ENCODE measurements at places on chromosomes 7 and 10. TPM values are rescaled to one million over a fixed set of nuclear protein-coding genes. Genes with fewer than 3 reads are reported as not detected.

Gene GPC2
- 3.9 TPM for polyA plus RNA-seq

Gene CFAP43
- 5.6 TPM for polyA plus RNA-seq

Gene DNAJC1
- 25.2 TPM for polyA plus RNA-seq

DNA sequence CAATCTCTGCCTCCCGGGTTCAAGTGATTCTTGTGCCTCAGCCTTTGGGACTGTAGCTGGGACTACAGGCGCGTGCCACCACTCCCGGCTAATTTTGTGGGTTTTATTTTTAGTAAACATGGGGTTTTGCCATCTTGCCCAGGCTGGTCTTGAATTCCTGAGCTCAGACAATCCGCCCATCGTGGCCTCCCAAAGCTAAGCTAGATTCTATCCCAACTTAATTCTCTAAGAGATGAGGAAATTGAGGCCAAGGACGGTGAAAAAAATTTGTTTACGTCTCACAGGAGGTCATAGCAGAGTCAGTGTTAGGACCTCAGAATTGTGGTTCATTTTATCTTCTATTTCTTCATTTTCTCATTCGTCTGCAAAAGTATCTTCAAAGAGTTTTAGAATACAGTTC lies 6.1 kb downstream of the CCAR1 start:
- no peak overlapping the region for H3K4me3 ChIP-seq
- no peaks in the 10 kb centered on the region for H3K27me3 ChIP-seq
- H3K36me3 ChIP-seq = peaks cover 61% of the 10 kb centered on the region
- no peak for DNase-seq
- H3K4me1 ChIP-seq = peaks cover 4% of the 10 kb centered on the region
- no peak overlapping the region for H3K27ac ChIP-seq

DNA sequence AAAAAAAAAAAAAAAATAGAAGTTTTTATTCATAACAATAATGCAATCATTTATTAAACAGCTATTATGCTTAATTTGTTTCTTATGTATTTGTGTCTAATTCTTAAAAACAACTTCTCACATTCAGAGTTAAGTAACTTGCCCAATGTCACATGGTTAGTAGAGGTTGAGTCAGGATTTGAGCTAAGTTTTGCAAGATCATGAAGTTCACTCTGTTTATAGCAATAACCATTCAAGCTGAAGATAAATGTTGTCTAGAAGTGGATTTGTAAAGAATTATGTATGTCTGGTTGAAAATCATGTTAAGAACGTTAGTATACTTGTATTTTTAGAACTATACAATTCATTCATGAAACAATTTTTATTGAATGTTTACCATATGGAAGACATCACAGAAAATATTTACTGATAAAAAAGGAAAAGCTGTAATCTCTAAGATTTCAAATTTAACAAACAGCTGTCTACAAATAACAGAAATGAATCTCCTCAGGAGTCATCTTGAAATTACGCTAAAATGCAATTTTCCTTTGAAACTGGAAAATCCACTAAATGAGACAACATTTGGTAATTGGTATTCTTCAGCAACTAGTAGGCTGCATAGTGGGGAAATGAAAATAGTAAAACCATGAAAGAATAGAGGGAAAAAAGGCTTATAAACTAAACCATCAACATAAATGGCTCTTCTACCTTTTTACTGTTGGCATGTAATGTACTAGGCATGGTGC lies 70.5 kb upstream of the AHR start:
- H3K27me3 ChIP-seq = no peaks in the 10 kb centered on the region
- no peaks in the 10 kb centered on the region for H3K36me3 ChIP-seq
- DNase-seq = no peak
- no peak overlapping the region for H3K27ac ChIP-seq
- H3K4me1 ChIP-seq = no peaks in the 10 kb centered on the region

DNA sequence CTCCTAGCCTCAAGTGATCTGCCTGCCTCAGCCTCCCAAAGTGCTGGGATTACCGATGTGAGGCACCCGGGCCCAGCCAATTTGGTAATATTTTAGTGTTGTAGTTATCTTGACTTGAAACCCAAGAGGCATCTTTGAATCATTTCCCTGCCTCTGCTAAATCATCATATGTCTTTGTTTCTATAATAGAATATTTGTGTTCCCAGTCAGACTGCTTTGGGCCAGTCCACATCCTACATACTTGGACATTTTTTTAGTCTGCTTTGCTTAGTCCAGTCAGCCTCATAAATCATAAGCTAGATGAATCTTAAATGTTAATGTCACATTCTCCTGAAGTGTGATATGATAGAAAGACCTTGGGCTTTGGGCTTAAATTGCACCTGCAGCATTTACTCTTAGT lies 5.9 kb downstream of the STAM start:
- H3K4me1 ChIP-seq = peaks cover 9% of the 10 kb centered on the region
- no peak overlapping the region for H3K27ac ChIP-seq
- no peaks in the 10 kb centered on the region for H3K27me3 ChIP-seq
- peaks cover 3% of the 10 kb centered on the region for H3K36me3 ChIP-seq

DNA sequence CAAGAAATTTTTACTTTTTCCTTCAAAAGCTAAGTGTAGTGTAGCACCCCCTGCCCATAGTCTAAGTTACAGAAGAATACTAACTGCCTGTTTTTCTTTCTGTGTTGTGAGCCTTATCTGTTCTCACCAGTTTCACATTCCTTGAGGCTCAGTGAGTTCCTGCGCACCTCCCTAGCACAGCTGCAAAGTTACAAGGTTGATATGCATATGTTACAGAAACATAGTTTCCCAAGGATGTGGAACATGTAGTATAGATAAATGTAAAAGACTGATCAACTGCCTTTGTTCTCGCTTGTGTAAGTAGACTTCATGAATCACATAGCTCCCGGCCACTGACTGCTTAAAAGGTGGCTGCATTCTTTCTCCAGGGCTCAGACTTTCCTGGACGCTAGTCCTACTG lies 6.7 kb upstream of the ZNF33B start:
- H3K27ac ChIP-seq = peak overlapping the region; percentile 96
- no peak for DNase-seq
- no peaks in the 10 kb centered on the region for H3K27me3 ChIP-seq
- H3K4me1 ChIP-seq = peaks cover 39% of the 10 kb centered on the region

- peak; percentile 2 for DNase-seq
- no peak overlapping the region for H3K27ac ChIP-seq
- H3K4me3 ChIP-seq = no peak overlapping the region
- no peaks in the 10 kb centered on the region for H3K27me3 ChIP-seq
- H3K4me1 ChIP-seq = peaks cover 21% of the 10 kb centered on the region
These were observed 20.0 kb upstream of the TNRC18 start for GRCh38 chr7:5443678-5444077.

All from large intestine (tissue), 12 donors.